ENCODE measurements at places on chromosomes 7 and 10. TPM values are rescaled to one million over a fixed set of nuclear protein-coding genes. Genes with fewer than 3 reads are reported as not detected.

SOSTDC1 gene
- not detected for total RNA-seq

MEST gene
- total RNA-seq: 1.2 TPM

DNA sequence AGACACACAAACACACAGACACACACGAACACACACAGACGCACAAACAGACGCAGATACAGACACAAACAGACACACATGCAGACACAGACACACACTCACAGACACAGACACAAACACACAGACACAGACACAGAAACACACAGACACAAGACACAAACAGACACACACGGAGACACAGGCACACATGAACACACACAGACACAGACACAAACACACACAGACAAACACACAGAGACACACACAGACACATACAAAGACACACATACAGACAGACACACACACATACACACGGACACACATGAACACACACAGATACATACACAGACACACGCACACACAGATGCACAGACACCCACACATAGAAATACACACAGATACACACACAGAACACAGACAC, 434.9 kb downstream of the DNAJB6 start:
- H3K4me3 ChIP-seq: no peak overlapping the region
- H3K27me3 ChIP-seq: no peaks in the 10 kb centered on the region
- no peak for DNase-seq
- no peak overlapping the region for H3K27ac ChIP-seq
- H3K36me3 ChIP-seq: no peaks in the 10 kb centered on the region

- no peaks in the 10 kb centered on the region for H3K36me3 ChIP-seq
- no peak overlapping the region for H3K4me3 ChIP-seq
- no peak for DNase-seq
- peaks cover 13% of the 10 kb centered on the region for H3K4me1 ChIP-seq
- H3K27me3 ChIP-seq: no peaks in the 10 kb centered on the region
These were observed 21.8 kb downstream of the PALD1 start for GRCh38 chr10:70500368-70500767.

- H3K27ac ChIP-seq: no peak overlapping the region
- H3K4me1 ChIP-seq: peaks cover 20% of the 10 kb centered on the region
- no peak for DNase-seq
- H3K27me3 ChIP-seq: no peaks in the 10 kb centered on the region
These were observed 107.4 kb downstream of the FAM107B start for GRCh38 chr10:14667280-14667679.

- no peak for DNase-seq
- H3K27ac ChIP-seq: no peak overlapping the region
- H3K4me1 ChIP-seq: no peaks in the 10 kb centered on the region
- no peaks in the 10 kb centered on the region for H3K27me3 ChIP-seq
- H3K4me3 ChIP-seq: no peak overlapping the region
These were observed 234.2 kb downstream of the WDR11 start for GRCh38 chr10:121085367-121085766.

- H3K4me1 ChIP-seq: peaks cover 2% of the 10 kb centered on the region
- no peak overlapping the region for H3K27ac ChIP-seq
- no peak for DNase-seq
- no peaks in the 10 kb centered on the region for H3K36me3 ChIP-seq
- no peaks in the 10 kb centered on the region for H3K27me3 ChIP-seq
These were observed 37.6 kb downstream of the ARHGAP21 start for GRCh38 chr10:24685958-24686540.
